NCI-H187 treated with DMSO at 0.1 percent for 48 hours (cell line): ENCODE measurements at places on chromosomes 1 and 21.
A peak's percentile ranks its signal among the peaks of the same experiment; 100 is the strongest.

GRCh38 chr1:47587891-47588582 lies 150.2 kb downstream of the FOXD2 start:
- DNase-seq: no peak

- DNase-seq: no peak
These were observed 205.6 kb downstream of the APP start for GRCh38 chr21:25964926-25965325.

DNA sequence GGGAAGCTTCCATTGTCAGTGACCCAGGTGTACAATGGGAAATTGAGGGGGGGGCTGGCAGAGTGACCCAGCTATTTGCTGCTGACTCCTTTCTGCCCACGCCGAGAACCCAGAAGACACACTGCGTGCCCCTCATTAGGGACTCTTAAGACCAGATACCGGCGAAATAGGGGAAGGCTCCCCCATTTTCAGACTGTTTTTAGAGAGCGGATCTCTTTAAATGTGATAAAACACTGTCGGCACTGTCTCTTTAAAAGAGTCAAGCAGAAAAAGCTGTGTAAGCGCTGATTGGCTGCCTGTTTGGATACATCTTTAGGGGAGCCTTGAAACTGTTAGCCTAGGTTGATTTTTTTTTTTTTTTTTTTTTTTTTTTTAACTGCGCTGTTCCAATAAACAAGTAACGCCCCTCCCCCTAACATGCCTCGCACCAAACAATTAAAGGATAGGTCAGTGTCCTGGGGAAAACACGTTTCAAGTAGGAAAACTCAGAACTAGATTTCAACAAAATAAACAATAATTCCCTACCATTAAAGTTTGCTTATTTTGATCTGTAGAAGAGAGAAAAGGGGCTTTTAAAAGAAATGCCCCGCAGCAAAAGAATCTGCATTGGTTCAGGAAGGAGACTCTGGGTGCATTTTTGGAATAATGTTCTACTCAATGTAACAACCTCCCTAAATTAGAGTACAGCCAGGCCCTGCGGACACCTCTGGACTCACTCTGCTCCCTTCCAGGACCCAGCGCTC lies 1.4 kb upstream of the SSBP3 start:
- peak; percentile 30 for DNase-seq

DNA sequence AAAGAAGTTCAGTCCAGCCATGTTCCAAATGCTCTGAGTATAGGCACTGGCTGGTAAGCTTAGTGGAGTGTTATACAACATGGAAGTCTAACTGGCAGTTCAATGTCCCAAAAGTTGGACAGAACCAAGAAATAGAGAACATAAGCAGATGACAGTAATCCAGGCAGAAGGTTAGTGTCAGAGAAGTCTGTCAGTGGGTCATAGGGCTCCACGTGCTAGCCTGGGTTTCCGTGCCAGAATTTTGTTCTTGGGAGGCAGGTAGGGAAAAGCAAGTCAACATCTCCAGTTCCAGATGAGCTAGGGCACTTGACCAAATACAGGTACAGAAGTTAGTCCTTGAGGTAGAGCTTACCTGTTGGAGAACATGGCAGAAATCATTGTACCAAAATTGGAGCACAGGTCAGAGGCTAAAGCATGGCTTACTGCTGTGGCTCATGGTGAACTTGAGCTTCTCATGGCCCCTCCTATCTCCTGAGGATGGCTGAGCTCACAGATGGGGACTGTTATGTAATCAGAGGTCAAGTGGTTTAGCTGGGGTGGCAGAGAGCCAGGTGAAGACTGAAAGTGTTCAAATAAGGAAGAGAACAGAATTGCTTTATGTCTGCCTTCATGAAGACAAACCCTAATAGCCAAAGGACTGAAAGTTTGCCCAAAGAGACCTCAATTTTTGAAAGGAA lies 170.8 kb downstream of the NFIA start:
- peak; percentile 35 for DNase-seq

DNA sequence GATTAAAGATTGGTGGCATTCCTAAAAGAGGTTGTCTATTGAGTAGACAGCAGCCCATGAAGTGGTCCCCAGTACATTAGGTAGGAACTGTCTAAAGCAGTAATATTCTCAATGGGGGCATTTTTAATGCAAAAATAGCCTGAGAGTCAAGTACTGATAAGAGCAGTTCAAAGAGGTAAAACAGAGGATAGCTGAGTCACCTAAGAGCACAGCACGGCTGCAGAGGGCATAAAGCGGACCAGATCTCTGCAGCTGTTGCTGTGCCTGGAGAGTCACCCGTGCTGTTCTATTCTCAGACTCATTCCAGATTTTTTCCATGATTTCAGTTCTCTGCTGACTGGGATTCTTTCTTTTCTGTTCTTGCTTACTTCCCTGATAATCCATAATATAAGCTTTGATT lies 313.2 kb downstream of the OLFM3 start:
- DNase-seq: no peak

DNA sequence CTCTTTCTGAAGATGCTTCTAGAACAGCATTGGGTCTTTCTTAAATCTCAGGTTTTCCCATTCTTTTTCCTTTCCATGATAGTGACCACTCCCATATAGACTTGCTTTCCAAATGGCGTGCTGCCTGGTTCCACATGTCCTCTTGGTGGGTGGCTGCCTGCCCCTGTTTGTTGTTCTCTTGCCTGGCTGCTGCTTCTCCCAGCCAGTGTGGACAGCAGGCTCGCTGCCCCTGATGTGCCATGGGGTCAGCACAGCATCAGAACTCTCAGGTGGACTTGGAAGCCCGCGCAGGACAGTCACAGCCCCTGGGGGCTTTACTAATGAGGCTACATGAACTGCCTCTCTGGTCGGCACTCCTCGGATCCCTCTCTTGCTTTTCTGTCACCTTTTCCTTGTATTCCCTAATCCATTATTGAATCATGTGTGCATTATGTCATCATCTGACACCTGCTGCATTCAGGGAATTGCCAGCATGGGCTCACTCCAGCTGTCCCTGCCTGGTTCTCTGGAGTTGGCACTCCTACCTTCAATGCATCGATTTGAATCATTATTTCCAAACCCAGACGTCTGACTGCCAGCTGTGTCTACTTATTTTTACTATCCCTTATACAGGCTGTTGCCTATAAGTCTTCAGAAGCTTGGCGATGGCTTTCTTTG lies 100.5 kb upstream of the COA6 start:
- DNase-seq: no peak

GRCh38 chr1:51736702-51737101 lies 119.8 kb downstream of the OSBPL9 start:
- DNase-seq: no peak

DNA sequence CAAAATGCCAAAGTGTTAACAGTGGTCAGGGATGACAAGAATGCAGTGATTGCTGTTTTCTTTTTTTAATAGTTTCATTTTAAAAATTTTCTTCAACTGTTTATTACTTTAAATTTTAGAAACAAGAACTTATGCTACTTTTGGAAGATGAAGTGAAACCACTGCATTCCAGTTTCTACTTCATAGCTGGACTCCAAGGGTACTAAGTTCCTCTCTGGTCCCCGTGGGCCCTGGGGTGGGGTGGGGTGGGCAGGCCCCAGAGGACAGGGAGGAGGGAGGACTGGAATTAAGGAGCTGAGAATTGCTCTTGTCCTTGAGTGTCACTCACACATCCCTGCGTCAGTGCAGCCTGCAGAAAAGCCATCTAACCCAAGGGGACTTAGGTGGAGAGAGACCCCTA lies 97.3 kb downstream of the RAVER2 start:
- no peak for DNase-seq
